Mesothelial cell of epicardium (in vitro differentiated cells): ENCODE measurements at places on chromosomes 4 and X.

GRCh38 chr4:89837385-89837992 is 528 bp upstream of the SNCA start:
- no peak for DNase-seq

DNA sequence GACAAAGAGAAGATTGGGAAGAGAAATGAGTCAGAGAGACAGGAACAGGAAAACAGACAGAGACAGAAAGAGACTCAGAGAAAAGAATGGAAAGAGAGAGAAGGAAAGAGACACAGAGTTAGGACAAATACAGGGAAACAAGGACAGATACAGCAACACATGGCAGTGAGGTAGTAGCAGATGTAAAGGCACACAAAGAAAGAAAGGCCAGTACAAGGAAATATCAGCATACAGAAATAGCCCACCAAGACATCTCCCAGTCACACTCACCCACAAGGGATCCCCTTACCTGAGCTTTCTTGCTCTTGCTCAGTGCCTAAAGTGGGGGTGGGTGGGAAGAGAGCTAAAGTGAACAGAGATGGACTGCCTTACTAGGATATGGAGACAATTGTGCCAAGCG is 4.2 kb downstream of the GRIPAP1 start:
- no peak for DNase-seq

GRCh38 chr4:8854931-8855330 is 16.7 kb downstream of the HMX1 start:
- no peak for DNase-seq

DNA sequence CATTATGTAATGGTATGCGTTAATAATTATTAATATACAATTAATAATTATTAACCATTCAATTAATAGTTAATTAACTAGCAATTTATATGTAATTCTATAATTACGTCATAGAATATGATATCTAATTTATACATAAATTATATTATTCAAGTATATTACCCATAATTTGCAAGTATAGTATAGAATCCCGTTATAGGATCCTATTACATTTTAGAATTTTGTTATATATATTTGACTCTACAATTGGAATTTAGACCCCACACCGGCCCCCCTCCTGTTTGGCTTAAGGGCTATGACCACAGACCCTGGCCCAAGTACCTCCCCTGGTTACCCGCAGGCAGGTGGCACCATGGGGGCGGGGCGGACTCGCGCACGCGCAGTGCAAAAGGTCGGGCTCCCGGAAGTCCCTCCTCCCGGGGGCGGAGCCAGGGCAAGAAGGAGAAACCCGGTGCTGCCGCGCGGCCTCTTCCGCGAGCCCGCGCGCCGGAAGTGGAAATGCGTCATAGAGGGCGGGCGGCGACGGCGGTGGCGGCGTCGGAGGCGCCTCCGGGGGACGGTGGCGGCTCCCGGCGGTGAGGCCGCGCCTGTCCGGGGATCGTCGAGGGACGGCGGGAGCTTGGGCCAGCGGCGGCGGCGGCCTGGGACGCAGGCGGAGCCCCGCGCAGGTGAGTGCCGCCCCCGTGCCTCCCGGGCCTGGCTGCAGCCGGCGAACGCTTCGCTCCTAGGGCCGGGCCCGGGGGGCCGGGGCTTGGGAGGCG is at the start of gene AKAP17A:
AKAP17A (plus strand) TSS at position 503 of the 761 bp plus-strand sequence. CDS start 1,859 bp downstream, outside the sequence.
- DNase-seq, result peak; percentile 97

DNA sequence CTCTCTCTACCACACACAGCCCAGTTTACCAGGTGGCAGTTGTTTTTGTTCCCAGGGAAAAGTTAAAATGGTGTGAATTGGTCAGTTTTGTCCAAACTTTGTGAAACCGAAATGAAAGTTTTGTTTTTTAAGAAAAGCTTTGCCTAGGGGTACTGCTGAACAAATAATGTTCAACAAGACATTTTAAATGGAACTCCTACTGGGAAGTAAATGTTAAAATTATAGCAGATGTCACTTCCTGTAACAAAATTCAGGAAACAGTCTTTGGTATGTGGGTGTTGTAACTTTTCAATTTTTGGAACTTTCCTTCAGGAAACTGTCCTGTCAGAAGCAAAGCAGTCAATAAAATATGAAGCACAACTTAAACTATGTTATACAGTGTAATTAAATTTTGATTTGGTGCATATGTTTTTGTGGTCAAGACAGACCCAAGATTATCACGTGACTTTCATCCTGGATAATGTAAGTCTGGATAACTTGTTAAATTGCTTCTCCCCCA is 79.5 kb downstream of the AFF1 start:
- DNase-seq, result no peak

GRCh38 chr4:186348433-186348832 is 82.4 kb downstream of the F11 start:
- DNase-seq, result no peak

- DNase-seq, result no peak
These were observed 45.1 kb downstream of the CHM start for GRCh38 chrX:86002076-86002896.

DNA sequence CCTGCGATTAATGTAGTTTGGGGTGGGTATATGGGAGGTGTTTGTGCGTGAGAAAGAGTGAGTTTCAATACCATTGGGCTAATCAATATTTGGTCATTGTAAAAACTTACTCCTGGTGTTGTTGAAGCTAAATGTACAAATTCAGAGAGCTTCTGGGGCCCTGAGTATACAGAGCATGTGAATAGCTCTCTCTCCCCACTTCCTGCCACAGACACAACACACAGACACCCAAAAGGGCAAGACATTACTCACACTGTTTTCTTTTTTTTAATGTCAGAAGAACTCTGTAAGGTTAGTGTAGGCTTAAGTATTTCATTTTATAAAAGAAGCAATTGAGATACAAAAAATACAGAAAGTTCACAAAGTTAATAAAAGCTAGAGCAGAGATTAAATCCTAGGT is 151.3 kb upstream of the KCNIP4 start:
- DNase-seq, result no peak

DNA sequence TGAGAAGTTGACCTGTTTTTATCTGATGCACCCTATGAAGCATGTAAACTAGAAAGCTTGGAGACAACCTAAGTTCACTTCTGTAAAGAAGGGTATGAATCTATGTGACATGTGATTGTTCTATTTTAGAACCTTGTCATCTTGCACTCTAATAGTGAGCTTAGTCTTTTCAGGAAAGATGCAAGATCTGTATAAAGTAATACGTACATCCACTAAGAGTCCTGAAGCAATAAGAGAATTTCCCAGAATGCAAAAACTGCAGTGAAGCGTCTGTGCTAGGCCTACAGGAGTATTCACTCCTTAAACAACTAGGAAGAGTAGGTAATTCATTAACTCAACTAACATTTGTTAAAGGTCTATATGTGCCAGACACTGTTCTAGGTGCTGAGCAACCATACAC is 23.3 kb upstream of the NDP start:
- DNase-seq, result no peak

- no peak for DNase-seq
These were observed 4.4 kb upstream of the SMIM14 start for GRCh38 chr4:39642885-39643552.

DNA sequence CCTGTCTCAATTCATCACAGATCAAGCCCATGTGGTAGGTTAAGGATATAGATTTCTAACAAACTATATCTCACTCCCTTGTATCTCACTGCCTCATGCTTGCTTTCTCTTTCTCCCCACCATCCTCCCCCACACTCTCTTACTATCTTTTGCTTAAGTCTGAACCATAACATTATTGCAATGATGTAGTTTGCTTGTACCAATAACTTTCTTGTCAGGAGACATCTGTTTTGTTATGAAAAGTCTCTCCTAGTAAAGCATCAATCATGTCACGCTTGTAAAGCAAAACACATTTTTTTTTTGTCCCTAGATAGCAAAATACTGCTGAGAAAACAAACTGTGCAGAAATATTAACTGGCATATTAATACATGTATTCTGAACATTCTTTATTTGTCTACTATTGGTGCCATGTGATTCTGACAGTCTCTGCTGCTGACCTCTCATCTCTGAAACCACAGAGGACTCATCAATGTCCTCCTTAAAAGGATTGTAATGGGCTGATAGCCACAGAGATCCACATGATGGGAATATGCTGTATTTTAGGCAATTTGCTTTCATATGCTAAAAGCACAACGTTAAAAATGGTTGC is 217.5 kb downstream of the VEGFC start:
- no peak for DNase-seq

DNA sequence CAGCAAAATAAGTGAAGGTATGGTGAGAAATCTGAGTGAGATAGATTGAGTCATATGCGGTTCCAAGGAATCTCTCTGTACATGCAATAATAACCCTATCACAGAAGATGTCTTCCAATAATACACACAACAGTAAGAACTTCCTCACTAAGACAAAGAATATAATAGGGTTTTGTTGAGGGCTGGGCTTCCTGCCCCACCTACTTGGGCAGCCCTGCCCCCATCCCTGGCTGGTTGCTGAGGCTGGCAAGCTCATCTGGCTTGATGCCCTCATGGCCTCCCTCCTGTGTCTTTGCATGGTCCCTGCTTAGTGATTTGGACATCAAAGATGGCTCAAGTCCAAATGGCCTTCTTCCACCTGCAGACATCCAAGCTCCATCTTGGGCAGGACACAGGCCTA is 2.7 kb downstream of the GEMIN8 start:
- no peak for DNase-seq

DNA sequence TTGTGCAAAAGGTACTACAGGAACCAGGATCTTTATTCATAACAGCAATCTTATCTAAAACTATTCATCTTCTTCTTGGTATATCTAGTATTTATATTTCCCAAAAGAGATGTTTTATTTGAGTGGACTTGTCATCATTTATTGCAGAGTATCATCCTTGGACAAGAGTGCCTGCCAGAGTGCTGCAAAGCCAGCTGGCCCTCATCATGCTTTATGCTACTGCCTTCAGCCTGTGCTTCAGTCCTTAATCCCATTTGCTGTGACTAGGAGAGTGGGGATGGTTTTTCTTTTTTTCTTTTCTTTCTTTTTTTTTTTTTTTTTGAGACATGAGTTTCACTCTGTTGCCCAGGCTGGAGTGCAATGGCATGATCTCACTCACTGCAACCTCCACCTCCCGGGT is 33.5 kb upstream of the ELF2 start:
- no peak for DNase-seq

- no peak for DNase-seq
These were observed 57.5 kb downstream of the DCX start for GRCh38 chrX:111354496-111354895.

- DNase-seq, result no peak
These were observed 61.4 kb upstream of the MAP3K15 start for GRCh38 chrX:19576742-19577141.

DNA sequence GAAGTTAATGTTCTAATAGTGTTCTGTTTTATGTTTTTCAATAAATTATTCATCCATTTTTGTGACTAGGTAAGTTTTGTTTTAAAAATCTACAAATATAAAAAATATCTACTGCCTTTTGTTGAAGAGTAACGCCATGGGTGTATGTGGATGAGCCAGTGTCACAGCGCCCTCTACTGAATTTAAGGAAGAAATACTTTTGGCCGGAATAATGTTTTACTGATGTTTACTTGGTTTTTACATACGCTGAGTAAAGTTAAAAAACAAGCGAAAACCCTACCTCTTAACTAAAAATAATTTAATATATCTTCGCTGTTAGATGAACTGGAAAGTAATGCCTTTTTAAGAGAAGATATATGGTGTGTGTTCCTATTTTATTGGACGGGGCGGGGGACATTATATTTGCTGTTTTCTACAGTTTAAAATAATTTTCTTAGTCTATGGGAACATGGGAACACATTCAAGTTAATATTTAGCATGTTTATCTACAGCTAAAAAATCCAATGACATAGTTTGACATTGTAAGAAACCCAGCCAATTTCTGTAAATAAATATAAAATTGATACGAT is 86.1 kb downstream of the CPE start:
- DNase-seq, result no peak

GRCh38 chr4:7581477-7581876 is 146.7 kb upstream of the PSAPL1 start:
- peak; percentile 67 for DNase-seq

DNA sequence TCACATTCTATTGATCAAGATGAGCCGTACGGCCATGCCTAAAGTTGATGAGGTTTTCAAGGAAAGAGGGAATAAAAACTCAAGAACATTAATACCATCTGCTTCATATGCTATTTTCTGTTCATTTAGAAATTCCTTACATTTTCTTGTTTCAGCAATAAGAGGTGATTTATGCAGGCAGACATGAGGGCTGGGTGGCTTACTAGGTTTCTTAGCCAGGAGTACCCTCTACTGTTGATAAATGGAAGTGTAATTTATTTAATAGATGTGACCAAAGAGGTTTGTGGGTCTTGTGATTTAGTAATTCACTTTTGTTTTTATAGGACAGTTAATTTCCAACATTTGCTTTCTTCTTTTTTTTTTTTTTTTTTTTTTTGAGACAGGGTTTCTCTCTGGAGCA is 6.4 kb upstream of the SMIM9 start:
- no peak for DNase-seq

GRCh38 chr4:159434114-159434870 is 331.4 kb downstream of the RAPGEF2 start:
- DNase-seq, result no peak

DNA sequence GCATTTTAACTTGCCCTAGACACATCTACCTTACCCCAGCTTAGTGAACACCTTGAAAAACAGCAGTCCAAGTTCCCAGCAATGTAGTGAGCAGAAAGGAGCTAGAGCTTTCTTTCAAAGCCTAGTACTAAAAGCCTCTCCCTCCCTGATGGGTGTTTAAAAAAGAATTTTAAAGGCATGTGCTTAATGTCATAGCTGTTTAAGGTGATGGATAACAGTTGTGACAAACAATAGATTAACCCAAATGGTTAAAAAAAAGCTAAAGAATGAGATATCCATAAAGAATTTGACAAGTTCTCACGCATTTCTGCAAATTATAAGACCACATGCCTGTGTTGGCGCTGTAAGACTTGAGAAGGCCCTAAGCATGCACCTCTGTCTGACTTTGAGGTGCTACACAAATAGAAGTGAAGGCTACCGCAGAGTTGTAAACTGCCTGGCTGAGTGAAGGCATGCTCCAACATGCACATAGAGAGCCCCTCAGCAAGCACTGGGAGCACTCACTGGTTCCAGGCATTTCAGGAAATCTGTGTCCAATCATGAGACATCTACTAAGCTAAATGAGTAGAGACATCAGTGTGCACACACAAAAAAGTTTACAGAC is 94.0 kb downstream of the PHF8 start:
- DNase-seq, result no peak

DNA sequence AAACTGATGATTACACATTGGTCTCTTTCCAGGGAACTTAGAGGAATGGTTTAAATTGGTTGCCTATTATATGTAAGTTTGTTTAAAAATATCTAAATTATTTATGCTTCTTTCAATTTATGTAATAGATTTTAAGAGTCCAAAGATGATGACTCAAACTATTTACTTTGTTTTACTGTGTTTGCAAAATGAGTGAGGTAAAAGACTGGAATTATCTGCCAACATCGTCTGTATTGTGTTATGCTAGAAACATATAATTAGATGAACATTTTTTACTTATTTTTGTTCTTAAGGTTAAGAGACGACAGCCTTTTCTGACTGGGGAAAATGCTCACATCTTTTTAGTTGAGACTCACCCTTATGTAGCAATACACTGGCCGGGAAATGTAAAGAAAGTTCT is 51.1 kb upstream of the SYTL5 start:
- DNase-seq, result no peak

DNA sequence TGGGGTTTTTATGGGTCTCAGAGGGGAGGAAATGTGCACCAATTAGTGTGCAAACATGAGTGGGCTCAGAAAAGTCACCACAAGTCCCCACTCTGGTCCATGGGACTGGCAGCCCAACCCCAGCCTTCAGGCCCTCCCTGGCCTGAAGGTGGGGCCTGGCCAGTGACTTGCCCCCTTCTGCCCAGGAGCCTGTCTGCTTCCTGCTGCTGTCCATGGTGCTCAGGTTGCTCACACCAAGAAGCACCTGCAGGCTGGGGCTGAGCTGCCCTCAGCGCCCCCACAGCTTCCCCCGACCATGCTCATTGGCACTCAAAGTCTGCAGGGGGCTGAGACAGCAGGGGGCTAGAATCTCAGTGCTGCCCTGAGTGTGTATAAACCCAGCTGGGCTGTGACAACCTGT is 30.6 kb upstream of the GC start:
- DNase-seq, result no peak
